ENCODE measurements at places on chromosomes 7 and 10.

- DNase-seq, result no peak
These were observed 493.1 kb downstream of the XPNPEP1 start for GRCh38 chr10:109430043-109430760.

GRCh38 chr10:59300386-59300785, 62.0 kb downstream of the FAM13C start:
- DNase-seq, result no peak

- DNase-seq, result no peak
These were observed 56.2 kb upstream of the A1CF start for GRCh38 chr10:50941629-50942028.

DNA sequence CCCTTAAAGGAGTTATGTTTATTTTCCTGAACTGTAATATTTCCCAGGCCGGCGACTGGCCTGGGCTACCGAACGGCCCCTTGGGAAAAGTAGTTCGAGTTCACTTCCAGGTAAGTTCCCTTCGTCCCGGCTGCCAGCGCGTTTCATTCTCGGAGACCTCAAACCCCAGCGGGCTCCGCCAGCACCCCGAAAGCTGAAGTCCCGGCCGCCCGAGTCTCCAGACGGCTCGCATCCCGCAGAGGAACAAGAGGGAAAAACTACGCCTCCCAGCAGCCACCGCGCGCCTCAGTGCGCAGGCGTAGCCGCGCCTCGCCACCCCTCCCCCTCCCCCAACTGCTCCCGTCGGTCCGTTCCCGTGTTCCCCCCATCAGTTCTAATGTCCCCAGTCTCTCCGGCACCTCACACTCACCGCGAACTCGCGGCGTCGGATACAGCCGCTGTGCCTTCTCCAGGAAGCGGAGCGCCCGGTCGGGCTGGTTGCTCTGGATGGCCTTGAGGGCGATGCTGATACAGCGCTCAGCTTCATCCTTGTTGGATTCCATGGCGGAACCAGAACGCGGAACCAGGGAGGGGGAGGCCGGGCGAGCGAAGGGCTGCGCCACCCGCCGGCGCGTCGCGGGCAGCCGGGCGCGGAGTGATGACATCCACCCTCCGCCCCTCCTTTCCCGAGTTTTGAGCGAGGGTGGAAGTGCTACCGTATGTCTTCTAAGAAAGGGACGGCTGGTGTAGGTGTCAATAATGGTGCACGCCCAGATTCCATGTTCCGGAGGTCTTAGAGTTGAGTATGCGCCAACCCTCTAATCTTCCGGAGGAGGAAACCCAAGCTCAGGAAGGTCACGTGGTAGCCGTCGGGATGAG, at the start of gene DNAJB12:
TSS of gene DNAJB12 (minus strand) at position 564 of the 858 bp plus-strand sequence. CDS start at position 542, 22 bp downstream.
- peak; percentile 94 for DNase-seq

DNA sequence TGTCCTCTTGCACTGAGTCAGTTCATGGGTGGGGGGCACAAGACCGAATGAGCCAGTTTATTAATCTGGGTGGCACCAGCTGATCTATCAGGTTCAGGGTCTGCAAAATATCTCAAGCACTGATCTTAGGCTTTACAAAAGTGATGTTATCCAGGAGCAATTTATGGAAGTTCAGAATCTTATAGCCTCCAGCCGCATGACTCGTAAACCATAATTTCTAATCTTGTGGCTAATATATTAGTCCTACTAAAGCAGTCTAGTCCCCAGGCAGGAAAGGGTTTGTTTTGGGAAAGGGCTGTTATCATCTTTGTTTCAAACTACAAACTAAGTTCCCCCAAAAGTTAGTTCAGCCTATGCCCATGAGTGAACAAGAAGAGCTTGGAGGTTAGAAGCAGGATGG, 33.9 kb downstream of the AKR1C8 start:
- DNase-seq, result no peak

DNA sequence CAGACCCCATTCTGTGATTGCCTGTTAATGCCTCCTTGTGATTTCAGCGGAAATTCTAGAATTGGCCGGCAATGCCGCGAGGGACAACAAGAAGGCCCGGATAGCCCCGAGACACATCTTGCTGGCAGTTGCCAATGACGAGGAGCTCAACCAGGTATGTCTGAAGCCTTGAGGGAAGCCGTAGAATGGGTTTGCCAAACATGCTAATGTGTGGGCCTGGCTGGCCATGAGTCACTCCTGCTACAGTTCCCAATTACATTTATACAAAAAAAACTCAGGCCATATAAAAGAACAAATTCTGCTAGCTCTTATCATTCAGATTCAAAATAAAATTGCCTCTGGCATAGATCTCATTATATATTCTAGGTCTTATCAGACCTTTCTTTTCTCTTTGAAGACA, 37.4 kb downstream of the MACROH2A2 start:
- no peak for DNase-seq

- no peak for DNase-seq
These were observed 16.0 kb upstream of the GALNTL5 start for GRCh38 chr7:151940048-151940811.

GRCh38 chr7:140484479-140484878, 5.2 kb upstream of the MKRN1 start:
- no peak for DNase-seq

GRCh38 chr7:15457990-15458955, 103.5 kb downstream of the AGMO start:
- DNase-seq, result no peak

DNA sequence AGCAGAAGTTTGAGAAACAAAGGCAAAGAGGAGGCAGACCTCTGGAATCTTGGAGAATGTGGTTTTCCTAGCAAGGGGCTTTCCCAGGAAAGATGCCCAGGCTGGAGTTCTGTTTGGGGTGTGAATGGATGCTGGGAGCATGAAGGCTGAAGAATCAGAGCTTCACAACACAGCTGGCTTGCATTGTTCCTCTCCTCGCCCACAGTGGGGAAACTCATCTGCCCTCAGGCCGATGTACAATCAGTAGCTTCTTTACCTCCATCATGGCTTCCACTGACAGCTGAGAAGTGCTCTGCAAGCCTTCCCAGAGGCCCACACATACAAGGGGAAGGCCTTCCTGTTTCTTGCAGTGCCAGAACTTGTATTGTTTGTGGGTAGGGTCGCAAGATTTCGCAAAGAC, 90.8 kb upstream of the HECTD2 start:
- no peak for DNase-seq

DNA sequence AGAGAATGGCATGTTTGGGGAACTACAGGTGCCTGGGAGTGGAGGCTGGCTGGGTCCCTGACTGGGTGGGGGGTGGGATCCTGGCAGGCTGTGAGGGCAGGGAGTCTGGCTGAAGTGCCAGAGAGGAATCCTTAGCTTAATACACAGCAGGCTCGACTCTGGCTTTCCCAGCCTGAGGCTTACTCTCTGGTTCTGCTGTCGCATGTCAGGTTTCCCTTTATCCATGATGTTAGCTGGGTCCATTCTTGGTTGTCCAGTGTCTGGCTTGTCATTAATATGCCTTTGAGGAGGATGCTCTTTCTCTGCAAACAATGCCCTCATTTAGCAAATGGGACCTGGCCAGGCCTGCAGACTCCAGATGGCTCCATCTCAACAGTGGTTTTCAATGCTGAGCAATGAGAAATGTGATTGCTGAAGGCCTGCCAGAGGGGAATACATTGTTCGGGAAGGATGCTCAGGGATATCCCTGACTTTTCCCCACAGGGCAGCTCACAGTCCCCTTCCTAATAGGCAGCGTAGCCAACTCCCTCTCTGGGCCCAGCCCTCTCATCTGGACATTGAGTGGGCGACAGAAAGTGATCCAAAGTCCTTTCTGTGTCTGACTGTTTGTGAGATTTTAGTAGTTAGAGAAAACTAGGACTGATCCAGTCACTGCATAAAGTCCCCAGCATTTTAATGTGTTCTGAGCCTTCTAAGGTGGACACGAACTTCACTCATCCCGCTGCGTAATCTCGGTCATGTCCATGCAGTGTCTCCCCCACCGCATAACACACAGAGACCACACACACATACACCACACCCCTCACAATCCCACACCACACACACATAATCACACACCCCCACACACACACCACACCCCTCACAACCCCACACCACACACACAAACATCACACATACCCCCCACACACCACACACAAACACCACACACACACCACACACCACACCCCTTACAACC, 124.9 kb downstream of the ANLN start:
- no peak for DNase-seq

DNA sequence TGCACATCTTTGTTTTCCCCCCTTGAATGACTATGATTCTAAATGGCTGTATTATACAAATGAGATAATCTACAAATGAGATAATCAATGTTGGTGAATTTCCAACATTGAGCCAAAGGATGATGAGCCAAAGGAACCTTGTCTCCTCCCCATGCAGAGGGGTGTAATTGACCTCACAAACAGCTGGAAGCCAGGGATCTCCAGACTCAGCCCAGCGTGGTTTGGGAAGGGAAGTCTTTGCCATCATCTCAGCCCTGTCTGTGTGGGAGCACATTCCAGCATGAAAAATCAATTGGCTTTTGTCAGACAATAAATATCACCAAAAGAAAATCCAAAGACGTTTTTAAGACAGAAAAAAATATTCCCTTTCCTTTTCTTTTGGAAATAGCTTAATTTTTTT, 271.5 kb upstream of the AOAH start:
- DNase-seq, result no peak

GRCh38 chr10:97190450-97190849, 4.7 kb upstream of the SLIT1 start:
- no peak for DNase-seq

DNA sequence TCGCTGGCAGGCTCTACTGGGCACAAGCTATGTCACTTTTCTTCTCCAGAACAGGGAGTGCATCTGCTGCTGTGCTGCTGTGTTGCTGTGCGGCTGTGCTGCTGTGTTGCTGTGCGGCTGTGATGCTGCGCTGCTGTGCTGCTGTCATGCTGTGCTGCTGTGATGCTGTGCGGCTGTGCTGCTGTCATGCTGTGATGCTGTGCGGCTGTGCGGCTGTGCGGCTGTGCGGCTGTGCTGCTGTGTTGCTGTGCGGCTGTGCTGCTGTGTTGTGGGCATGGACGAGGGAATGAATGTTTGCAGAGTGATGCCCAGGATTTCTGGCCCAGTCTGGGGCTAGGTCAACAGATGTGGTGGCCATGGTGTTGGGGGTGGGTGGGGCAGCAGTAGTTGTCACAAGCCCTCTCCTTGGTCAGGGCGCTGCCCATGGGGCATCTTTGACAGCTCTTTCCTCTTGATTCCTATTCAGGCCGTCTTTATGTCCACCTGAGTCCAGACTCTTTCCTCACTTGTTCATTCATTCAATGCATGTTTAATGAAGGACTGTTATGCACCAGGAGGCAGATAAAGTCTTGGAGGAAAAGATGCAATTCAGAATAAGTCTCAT, 55.6 kb downstream of the C10orf120 start:
- no peak for DNase-seq

DNA sequence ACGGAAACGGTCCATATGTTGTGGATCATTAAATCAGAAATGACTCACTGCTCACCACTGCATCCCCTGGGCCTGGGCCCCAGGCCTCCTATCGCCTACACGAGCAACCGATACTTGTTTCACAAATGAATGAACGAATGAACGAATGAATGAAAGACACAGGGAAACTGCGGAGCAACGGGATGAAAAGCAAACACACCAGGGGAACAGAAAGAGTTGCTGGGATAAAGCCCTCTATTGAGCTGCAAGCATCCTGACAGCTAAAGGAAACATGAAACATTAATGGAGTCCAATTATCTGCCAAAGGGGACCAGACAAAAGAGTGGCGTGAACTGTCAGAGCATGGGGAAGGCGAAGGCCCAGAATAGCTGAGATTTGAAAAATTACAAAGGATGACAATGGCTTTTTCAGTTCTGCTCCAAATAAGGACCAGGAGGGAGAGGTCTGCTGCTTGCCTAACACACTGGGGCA, 92.1 kb downstream of the GRB10 start:
- DNase-seq, result no peak

All from left kidney (tissue), 8 donors.